Activated CD4-positive, alpha-beta T cell treated with anti-CD3 and anti-CD28 coated beads, Interleukin-2, amount 50 U/mL, for 16 hours (primary cell): ENCODE measurements at places on chromosomes 2 and 18.

DNA sequence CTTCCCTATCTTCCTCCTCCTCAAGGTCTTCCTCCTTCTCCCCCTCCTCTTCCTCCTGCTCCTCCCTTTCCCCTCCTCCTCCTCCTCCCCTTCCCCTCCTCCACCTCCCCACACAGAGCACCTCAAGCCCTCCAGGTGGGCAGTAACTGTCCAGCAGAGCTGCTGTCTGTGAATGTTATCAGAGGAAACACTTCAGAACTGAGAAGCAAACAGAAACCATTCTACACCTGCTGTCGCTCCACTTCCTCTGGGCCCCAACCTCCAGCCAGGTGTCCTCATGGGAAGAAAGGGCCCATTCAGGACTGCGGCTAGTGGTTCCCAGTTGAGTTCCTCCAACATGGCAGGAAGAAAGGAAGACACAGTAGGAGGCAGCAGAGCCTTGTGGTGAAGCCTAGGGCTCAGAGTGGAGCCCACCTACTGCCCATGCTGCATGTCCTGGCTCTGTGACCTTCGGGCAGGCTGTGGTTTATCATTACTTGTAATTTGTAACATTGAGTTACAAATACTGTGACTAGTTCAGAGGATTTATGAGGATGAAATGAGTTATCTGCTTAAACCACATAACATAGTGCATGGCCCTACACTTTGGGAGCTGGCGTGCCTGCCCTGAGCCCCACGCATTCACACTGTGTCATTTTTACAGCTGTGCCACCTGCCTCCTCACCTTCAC is 165.9 kb upstream of the ID2 start:
- peak; percentile 56 for DNase-seq

DNA sequence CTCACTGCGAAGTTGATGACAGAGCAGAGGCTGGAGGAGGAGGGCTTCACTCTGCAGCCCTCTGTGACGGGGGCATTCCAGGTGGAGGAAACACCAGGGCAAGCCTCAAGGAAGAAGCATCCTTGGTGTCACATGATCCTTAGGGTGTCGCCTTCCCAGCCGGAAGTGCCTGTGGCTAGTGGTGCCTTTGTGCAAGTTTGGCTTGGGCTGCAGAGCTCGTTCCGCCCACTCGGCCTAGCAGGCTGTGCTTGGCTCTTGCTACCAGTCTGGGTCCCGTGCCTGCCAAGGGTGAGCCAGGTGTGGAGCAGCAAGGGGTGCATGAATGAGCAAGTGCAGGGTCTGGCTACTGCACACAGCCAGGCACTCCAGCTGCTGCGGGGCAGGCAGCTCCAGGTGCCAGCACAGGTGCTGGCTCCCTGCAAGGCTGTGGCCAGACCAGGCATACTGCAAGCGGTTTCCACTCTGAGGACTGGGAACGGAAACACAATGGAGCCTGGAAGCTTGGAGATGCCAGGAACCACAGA is 325.3 kb upstream of the SMIM21 start:
- DNase-seq, result no peak

DNA sequence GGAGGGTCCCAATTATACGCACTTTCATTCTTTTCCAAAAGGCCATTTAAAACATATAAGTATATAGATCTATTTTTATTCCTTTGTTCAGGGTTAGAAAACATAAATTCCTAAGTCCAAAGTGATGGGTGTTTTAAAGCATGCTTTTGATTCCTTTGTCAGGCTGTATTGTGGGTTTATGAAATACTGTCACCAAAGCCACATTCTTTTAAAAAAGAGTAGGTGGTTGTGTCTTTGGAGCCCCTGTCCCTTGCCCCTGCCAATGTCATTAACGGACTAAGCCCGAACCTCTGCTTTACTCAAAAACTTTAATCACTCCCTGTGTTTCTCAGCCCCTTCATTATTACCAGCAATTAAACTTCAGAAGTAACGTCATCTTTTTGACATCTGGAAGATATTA is 104.9 kb upstream of the APCDD1 start:
- no peak for DNase-seq

DNA sequence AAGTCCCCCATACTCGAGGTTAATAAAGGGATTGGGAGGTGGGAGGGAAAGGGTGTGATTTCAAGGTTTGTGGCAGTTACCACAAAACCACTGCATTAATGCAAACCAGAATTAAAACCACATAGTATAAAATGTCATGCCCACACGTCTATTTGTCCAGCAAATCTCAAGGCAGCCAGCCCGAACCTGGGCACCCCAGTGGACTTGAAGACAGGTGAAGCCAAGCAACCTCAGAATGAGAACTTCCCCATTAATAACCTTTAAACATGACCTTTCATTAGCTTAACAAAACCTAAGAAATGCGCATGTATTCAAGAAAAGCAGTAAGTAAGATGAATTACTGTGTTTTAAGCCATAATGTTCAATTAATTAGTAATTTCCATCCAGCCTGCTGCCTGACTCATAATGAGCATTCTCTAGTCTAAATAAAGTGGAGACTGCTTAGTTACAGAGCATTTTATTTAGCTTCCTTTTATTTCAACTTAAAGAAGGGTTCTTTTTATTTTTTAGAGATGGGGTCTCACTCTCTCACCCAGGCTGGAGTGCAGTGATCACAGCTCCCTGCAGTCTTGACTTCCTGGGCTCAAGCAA is 229.6 kb downstream of the FAM210A start:
- no peak for DNase-seq

GRCh38 chr2:85130407-85130806 is 2.8 kb upstream of the TCF7L1 start:
- no peak for DNase-seq

DNA sequence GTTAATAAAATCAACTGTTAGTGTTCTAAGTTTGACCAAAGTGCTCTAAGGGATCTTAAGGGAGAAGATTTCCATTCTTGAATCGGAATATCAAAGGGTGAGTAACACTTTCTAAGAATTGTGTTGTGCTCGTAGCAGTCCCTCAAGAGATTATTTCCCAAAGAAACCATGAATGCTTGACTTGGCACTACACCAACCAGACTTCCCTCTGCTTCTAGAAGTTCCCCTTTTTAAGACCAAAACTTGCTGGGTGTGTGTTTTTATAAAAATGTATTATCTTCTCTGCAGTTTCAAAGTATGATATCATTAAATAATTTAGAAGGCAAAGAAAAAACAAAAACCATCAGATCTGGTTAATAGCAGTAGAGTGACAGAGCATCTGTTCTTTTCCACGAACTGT is 522.0 kb upstream of the FAM98A start:
- DNase-seq, result no peak
